ENCODE measurements at places on chromosomes 3 and 15.
A peak's percentile ranks its signal among the peaks of the same experiment; 100 is the strongest.

DNA sequence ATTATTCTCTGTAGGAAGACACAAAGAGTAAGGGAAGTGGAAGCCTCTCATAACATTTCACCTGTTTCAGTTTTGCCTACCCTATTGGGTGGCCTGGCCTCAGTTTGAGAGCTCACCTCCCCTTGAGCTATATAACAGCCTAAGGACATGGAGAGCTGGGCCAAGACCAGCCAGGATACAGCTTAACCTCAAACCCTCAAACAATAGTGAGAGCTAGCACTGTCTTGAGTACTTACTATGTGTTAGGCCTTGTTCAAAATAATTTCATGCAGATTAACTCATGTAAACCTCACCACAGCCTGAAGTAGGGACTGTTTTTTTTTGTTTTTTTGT lies 15.0 kb upstream of the TBL1XR1 start:
- DNase-seq, result peak; percentile 65

- no peak for DNase-seq
These were observed 7.3 kb upstream of the CHCHD6 start for GRCh38 chr3:126696701-126697267.

DNA sequence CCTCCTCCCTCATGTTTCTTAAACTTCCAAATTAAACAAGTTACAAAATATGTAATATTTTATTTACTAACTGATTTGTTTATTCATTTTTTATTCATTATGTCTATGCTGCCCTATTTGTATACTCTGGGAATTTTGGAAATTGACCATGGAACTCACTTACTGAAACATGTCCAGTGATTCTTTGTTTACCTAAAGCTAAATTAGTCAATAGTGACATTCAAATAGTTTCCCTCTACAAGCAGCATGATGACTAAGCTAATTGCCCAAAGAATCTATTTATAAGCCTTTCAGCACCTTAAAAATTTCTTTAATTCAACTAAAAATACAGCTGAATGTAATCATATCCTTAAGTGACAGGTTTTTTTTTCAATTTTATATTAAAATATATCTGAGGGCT lies 437.7 kb downstream of the SI start:
- no peak for DNase-seq

GRCh38 chr15:76336254-76337058 lies at the start of gene ISL2:
Gene ISL2, plus strand, starts transcription at chr15:76336773. Its CDS starts 111 bp downstream, at chr15:76336884.
- no peak for DNase-seq

DNA sequence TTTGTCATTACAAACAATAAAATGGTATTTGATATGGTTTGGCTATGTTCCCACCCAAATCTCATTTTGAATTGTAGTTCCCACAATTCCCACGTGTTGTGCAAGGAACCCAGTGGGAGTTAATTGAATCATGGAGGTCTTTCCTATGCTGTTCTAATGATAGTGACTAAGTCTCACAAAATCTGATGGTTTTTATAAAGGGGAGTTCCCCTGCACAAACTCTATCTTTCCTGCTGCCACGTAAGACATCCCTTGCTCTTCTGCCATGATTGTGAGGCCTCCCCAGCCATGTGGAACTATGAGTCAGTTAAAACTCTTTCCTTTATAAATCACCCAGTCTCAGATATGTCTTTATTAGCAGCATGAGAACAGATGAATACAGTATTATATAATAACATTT lies 15.4 kb upstream of the AADAC start:
- no peak for DNase-seq

GRCh38 chr3:172320468-172320867 lies 127.8 kb downstream of the GHSR start:
- no peak for DNase-seq

GRCh38 chr15:90751300-90751825 lies 34.2 kb downstream of the BLM start:
- DNase-seq, result no peak

GRCh38 chr3:94709249-94709902 lies 646.5 kb downstream of the NSUN3 start:
- DNase-seq, result no peak

DNA sequence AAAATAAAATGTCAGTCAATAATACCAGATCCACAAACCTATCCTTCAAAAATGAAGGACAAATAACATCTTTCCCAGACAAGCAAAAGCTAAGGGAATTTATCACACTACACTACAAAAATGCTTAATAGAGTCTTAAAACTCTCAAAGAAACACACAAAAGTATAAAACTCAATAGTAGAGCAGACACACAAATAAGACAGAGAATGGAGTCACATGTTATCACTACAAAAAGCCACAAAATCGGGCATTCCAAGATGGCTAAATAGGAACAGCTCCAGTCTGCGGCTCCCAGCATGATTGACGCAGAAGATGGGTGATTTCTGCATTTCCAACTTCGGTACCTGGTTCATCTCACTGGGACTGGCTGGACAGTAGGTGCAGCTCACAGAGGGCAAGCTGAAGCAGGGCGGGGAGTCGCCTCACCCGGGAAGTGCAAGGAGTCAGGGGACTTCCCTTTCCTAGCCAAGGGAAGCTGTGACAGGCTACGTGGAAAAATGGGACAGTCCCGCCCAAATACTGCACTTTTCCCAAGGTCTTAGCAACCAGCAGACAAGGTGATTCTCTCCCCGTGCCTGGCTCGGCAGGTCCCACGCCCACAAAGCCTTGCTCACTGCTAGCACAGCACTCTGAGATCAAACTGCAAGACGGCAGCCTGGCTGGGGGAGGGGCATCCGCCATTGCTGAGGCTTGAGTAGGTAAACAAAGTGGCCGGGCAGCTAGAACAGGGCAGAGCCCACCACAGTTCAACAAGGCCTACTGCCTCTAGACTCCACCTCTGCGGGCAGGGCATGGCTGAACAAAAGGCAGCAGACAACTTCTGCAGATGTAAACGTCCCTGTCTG lies 46.3 kb downstream of the SENP7 start:
- DNase-seq, result no peak

DNA sequence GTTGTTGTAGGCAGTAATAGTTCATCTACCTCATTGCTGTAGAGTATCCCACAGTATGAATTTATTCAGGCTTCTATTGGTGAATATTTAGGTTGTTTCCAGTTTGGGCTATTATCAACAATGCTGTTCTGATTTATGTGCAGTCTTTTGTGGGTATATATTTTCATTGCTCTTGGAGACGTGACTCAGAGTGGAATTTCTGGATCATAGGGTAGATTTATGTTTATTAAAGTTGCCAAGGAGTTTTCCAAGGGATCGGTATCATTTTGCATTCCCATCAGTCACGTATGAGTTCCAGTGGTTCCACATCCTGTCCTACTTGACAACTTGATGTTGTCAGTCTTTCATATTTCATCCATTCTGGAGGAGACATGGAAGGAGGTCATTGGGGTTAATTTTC lies 8.4 kb upstream of the HRH1 start:
- DNase-seq, result no peak

DNA sequence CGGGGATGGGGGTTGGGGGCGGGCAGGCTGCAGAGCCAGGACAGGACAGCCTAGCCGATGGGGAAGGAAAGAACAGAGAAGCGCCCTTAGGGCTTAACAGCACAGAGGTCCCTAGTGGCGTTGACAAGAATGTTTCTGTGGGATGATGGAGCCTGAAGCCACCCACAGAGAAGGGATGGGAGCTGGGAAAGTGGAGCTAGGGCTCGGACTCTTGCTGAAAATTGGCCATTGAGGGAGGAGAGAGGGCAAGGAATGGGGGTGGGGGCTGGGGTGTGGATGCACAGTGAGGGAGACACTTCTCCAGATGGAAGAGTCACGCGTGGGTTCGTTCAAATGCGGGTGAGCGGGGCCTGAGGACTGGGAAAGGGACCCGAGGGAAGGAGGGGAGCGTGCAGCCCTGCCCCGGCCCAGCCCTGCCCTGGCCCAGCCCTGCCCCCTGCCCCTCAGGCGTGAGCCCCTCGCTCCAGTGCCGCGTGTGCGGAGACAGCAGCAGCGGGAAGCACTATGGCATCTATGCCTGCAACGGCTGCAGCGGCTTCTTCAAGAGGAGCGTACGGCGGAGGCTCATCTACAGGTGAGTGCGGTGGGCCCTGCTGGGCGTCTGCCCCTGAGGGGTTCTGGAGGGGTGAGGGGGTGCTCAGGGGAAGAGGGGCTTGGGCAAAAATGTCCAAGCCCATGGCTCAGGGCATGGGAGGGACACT lies 832 bp downstream of the NR2E3 start:
- no peak for DNase-seq

- no peak for DNase-seq
These were observed 15.8 kb upstream of the SST start for GRCh38 chr3:187685948-187686347.

- no peak for DNase-seq
These were observed 109.9 kb downstream of the TBC1D5 start for GRCh38 chr3:17632401-17633100.

DNA sequence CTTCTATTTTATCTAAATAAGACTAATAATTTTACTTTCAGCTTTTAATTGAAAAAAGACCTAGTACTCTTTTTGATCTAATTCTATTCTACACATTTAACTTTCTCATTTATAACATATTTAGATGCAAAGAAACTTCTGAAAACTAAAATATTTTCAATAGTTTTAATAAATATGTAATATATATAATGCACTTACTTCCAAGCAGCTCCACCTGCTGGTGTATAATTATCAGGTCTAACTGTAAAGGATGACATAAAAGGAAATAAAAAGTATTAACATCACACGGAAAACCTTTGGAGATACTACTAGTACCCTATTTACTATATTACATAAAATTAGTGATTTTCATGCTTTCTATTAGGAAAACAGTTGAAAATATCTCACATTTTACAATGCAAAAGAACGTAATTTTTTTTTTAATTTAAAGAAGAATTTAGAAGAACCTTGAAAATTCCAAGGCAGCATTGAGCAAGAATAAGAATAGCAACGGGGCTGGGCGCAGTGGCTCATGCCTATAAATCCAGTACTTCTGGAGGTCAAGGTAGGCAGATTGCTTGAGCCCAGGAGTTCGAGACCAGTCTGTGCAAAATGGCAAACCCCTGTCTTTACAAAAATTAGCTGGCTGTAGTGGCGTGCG lies 10.2 kb downstream of the PLSCR5 start:
- DNase-seq, result no peak

DNA sequence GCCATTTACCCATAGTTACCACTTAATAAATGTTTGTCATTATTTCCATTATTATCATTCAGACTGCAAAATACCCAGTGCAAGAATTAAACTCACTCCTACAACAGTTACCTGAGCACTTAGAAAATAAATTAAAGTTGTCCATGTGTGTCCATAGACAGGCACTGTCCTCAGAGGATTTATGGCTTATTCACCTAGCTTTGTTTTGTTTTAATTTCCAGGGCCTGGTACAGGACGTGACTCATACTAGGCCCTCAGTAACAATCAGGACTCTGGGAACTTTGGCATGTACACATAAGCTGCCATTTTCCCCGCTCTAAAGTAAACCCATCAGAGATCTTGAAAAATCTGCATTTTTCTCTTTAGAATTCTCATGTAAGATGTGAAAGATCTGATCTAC lies 458.5 kb upstream of the ARRDC4 start:
- DNase-seq, result no peak

- no peak for DNase-seq
These were observed 110.6 kb upstream of the DCBLD2 start for GRCh38 chr3:99012051-99012450.

DNA sequence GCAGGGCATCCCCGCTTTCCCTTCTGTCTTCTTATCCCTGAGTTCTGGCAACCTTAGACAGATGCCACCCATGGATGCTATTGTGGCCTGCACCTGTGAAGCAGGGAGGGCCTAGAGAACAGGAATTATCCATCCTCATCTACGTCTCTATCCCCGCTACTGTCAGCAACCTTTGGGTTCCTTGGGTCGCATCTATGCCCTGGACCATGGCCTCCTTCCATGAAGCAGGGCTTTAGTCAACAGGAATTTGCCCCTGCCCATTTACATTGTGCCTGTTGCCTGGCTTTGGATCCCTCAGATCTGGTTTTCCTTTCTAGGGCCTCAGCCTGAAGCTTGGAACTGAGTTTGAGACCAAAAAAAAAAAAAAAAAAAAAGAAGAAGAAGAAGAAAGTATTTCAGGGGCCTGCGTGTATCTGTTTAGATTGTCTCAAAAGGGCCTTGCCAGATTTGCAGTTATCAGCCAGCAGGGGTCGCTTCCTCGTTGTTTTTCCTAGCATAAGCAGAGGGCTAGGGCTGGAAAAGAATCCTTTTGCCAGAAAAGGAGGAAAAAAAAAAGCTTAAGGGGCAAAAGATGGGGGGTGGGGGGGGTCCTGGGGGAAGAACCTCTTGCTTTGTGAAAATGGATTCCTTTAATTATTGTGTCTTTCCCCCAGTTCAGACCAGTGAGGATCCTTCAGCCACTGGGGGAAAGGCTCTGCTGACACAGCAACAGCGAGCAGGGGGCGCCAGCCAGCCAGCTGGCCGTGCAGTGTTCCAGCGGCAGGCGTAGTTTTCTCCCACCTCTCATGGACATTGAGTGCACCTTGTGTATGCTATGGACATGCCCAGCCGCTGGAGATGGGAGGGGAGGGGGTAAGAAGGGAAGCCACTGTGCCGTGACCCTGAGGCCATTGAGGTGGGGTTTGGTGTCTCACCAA lies 65.7 kb upstream of the ALDH1L1 start:
- peak; percentile 12 for DNase-seq

- no peak for DNase-seq
These were observed 48.7 kb downstream of the BFSP2 start for GRCh38 chr3:133448478-133449122.

GRCh38 chr15:32222716-32223115 lies 180.4 kb downstream of the GOLGA8K start:
- DNase-seq, result no peak

- no peak for DNase-seq
These were observed 43.3 kb downstream of the UBXN7 start for GRCh38 chr3:196388956-196389355.
